Hematopoietic multipotent progenitor cell (in vitro differentiated cells): ENCODE measurements at places on chromosomes 1 and 21.

DNA sequence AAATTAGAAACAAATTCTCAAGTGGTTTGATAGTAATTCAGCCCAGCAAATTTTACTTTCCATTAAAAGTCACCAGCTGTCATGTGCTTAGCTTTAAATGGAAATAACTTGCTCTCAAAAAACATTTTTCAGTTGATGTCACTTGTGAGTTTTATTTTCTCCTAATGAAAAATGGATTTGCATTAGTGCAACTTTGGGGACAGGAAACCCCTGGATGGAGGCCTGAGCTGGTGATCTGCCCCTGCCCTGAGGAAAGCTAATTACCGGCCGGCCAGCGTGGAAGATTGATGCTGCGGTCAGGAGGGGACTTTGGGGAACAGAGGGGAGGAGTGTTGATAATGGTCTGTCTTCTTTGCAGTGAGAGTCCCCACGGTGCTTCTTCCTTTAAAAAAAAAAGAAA lies 66.8 kb upstream of the ANGPTL1 start:
- DNase-seq, result no peak

DNA sequence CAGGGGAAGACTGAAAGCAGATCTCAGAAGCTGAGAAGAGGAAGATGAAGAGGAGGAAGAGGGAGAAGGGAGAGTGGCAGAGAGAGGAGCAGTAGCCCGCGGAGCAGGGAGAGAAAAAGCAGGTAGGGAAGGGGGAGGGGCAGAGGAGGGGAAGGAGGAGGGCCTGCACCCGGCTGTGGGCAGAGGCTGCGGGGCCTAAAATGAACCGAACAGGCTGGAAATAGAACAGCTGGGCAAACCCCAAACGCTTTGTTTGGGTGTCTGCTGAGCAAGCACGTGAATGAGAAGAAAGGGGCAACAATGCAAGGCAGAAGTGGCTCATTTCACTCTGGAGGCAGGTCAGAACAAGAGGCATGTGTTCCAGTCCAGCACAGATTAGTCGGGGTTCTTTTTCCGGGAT lies 33.5 kb downstream of the KCNC4 start:
- peak; percentile 77 for DNase-seq

DNA sequence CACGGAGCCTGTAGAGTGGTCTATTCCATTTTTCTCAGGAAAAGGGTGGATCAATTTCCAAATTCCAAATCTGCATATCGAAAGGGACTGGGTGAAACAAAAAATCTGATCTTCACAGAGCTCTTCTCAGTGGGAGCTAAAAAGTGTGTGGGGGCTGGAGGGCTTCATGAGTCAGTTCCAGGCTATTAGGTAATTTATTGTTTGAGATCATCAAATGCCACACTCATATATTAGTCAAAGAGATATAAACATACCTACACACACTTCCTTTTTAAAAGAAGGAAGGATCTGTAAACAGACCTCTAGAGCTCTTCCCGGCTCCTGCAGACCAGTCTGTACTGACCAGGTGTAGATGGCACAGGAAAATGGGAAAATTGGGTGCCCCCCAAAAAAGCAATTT lies 175.4 kb downstream of the ZBTB18 start:
- no peak for DNase-seq

DNA sequence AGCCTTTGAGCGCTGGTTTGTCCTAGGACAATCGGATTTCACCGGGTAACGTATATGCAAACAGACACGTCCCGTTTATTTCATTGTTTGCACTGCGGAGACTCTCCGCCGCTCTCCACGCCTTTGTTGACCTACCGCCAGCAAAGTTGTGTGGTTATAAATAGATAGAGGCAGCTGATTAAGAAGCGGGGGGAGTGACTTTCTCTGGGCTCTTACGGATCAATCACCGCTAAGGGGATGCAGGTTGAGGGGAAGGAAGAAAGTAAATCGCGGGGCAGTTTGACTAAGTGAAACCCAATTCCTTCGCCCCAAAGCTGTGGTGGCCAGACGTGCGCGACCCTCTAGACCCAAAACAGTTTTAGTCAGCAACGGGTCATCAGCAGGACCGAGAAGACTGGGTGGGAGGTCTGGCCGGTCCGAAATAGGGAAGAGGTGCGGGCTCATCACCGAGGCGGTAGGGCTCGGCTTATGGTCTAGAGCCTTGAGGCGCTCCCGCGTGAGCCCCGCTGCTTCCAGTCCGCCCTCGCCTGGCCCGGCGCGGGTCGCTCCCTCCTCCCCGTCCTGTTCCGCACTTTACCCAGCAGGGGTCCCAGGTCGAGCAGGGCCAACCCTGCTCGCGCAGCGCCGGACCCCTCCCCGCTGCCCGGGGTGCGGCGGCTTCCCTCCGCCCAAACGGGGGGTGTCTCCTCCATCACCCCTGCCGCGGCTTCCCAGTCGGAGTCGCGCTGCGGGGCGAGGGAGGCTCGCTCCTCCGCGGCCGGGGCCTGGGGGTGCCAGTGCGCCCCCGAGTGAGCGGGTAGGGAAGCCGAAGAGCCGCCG lies 120.8 kb upstream of the RRP15 start:
- DNase-seq, result peak; percentile 24
